Activated naive CD4-positive, alpha-beta T cell treated with anti-CD3 and anti-CD28 coated beads, Interleukin-2, amount 10 ng/mL, durations not matched to agents 7 days and 5 days (primary cell): ENCODE measurements at places on chromosomes 16 and 17.

DNA sequence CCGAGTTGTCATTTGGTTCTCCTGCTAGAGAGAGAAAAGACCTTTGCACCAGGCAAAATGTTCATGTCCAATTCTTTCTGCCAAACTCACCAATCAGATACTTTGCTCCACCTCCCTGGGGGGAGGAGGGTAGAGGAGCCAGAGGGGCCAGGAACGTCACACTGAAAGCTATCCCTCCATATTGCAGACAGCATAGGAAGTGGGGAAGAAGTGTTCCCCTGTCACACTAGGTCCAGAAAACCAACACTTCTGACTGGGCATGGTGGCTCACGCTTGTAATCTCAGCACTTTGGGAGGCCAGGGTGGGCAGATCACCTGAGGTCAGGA, 9.5 kb downstream of the HSD17B2 start:
- DNase-seq = no peak

- DNase-seq = no peak
Observed at GRCh38 chr16:11431915-11432465, 86.7 kb downstream of the RMI2 start.

DNA sequence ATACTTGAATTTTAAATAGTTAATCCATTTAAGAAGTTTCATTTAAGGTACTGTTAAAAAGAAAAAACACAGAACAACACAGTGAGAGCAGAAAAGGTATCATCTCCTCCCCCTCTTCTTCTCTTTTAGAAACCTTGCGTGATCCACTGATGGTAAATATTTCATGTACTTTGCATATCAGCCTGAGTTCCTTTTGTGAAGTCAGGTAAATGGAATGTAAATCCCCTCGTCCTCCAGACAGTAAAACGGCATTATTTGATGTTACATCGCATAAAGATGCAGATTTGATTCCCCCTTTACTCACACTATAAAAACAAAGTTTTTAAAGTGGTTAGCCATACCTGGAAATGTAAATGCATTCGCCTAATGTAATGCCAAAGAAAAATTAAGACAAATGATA, 234.4 kb downstream of the WWOX start:
- DNase-seq = no peak

DNA sequence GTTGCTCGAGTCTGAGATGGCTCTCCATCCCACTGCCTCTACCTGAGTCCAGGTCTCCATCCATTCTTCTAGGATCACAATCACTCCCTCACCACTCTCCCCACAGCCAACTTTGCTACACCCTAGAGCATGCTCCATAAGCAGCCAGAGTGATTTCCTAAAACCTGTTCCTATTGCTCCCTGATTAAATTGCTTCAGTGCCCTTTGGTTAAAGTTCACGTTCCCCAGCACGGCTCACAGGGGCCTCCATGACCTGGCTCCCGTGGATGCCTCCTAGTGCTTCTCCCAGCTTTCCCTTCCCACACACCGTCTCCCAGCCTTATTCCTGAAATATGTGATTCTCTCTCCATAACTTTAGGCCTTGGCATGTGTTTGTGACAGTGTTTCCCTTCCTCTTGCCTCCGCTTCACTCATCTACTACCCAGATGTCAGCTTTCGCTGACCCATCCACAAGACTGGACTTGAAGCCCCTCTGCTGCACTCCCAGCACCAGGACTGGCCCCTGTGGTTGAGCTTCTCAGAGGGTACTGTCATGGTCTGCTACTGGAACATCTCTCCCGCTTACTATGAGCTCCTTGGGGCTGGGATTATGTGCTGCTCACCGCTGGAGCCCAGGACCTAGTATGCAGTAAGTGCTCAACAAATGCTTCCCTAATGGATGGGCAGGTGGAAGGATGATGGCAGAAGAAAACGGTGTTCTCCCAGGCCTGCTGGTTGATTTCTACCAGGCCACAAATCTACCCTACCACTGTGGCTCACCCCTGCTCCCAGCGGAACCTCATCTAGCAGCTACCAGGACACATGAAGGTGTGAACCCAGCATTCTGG, 17.9 kb downstream of the MYO18A start:
- DNase-seq = no peak

GRCh38 chr16:67541391-67542263, 13.0 kb downstream of the RIPOR1 start:
- no peak for DNase-seq

- DNase-seq = no peak
Observed at GRCh38 chr16:83336603-83337002, 471.2 kb upstream of the HSBP1 start.

DNA sequence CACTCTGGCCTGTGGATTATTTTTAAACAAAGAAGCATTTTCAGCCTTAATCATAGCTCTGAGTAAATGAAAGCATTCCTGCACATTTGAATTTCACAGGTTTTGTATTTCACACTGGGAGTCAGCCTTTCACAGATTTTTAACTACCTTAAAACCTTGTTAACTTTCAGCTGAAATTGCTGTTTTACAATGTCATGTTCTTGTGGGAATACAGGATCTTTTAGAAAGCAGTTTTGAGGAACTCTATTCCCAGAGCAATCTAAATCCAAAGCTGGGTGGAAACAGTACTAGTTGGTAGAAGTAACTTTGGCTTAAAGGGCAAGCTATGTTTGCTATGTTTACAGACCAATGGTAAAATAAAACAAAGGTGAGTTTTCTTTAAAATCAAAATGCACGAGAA, 600.6 kb downstream of the KCNJ2 start:
- DNase-seq = no peak

DNA sequence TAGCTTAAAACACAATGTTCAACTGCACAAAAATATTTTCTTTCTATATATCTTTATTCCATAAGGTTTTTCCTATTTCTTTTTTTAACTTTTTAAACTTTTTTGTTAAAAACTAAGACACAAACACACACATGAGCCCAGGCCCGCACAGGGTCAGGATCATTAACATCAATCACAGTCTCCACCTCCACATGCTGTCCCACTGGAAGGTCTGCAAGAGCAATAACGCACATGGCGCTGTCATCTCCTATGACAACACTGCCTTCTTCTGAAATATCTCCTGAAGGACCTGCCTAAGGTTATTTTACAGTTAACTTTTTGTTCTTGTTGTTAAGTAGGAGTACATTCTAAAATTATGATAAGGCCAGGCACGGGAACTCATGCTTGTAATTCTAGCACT, 4.1 kb downstream of the CFAP20 start:
- DNase-seq = no peak

DNA sequence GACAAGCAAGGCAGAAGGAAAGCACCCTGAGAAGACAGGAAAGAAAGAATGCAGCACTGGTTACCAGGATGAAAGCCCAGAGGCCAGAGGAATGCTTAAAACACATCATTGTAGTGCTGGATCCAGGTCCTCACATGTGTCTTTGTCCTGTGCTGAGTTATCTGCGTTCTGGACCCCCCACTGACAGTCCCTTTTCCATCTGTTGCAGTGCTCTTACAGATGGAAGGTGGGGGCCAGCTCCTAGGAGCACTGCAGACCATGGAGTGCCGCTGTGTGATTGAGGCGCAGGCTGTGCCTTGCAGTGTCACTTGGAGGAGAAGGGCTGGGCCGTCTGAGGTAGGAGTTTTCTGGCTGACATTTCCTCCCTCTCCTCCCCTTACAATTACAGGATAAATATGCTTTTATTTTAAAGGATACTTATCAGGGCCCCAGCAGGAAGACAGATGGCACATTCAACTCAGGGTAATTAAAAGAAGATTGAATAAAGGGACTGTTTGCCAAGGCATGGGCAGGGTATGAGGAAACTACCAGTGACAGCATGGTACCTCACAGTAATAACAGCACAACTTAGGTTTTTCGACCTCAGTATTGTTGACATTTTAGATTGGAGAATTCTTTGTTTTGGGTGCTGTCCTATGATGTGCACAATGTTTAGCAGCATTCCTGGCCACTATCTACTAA, 3.0 kb downstream of the EME1 start:
- no peak for DNase-seq

DNA sequence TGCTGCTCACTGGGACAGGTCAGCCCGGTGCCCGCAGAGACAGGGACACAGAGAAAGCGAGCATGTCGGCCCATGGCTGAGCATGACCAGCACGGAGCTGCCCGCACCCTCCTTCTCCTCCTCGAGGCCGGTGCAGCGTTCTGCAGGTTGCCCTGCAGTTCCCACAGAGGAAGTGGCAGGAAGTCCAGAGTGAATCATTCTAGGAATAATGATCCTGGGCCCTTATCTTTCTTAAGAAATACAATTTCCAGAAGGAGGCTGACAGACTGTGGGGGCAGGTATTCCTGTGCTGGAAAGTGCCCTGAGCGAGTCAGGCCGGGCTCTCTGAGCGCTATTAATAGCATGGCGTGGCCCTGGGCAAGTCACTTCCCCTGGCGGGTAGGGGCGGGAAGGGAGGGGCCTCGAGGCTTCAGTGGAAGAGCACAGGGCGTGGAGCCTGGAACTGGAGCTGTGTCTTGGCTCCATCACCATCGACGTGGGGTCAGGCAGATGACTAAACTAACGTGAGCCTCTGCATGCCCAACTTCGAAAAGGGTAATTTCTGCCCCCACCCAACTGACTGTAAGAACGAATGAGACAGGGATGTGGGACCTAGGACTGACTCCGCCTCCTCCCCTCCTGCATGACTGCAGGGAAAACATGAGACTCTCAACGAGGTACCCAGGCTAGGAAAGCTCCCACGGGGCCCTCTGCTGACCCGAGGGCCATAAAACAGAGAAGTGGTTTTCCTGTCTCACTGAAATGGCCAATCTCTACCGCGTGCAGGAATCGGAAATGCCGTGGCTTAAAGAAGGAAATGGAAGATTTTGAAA, 9.8 kb downstream of the TMEM204 start:
- peak; percentile 68 for DNase-seq

GRCh38 chr17:35694906-35695305, 36.5 kb upstream of the RASL10B start:
- DNase-seq = no peak

DNA sequence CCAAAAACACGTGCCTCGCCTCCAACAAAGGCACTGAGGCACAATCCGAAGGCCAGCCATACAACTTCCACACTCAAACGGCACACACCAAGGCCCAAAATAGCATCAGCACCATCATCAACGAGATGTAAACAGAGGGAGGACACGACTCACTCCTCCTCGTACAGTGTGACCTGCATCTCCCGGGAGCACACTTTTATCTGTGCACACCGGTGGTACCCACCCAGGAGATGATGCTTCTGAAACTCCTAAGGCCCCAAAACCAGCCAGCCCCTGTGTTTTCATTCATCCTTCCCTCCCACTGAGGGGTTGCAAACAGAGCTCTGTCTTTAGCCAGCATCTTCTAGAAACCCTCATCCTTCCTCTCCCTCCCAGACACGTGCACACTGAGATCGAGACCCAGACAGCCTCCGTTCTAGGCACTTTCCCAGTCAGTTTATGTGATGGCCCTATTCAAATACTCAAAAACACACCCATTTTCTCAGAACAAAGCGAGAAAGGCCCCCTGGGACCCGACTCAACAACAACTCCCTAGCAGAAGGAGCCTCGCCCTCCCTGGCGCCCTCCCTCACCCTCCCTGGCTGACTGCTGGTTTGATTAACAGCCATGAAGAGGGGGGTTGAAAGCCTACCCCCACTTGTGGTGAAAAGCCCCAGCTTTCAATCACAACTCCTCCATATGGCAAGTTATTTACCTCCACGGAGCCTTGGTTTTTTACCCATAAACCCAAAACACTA, 76.3 kb downstream of the GAS7 start:
- peak; percentile 48 for DNase-seq

DNA sequence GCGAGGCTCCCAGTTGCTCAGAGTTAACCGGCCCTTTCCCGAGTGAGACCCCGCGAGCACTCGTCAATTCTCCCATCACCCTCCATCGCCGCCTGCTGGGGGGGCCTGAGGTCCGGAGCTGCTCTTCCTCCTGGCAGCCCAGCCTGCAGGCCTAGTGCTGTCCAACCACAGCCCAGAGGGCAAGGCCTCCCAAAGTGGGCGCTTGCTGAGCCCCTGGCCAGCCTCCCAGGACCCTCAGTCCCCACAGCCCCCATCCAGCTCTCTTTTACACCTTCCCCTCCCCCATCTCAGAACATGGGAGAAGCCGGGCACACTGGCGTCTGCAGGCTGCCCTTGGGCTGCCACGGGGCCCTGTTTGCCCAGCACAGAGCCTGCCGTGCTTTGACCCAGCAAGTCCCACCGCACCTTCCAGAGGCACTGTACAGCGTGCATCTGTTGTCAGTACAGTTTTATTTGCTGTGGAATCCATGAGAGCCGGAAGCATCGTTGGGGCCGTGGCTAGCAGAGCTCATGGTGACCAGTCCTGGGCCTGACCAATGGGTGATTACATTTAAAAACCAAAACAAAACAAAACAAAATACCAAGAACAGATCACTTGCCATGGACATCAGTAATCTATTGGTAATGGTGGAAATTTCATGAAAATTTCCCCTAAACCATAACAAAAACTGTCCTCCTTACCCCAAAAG, 96.1 kb upstream of the CBX4 start:
- DNase-seq = no peak

GRCh38 chr16:56340416-56340815, 84.9 kb downstream of the AMFR start:
- no peak for DNase-seq

DNA sequence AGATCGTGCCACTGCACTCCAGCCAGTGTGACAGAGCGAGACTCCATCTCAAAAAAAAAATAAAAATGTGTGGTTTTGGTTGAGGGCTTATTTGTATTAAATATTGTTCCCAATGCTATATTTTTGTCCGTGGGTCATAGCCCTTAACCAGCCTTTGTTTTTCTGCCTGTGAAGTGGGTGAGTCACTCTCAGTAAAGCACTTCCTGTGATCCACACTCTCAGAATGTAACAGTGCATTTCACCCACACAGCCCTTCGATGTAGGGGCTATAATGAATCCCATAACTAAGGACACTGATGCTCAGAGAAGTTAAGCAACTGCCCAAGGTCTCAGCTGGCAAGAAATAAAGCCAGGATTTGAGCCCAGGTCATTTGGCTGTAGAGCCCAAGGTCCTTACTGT, 34.7 kb upstream of the POLR3E start:
- DNase-seq = no peak

GRCh38 chr16:20799599-20799998, 6.7 kb downstream of the ERI2 start:
- no peak for DNase-seq

GRCh38 chr17:64355536-64356303, 34.9 kb downstream of the PECAM1 start:
- no peak for DNase-seq

DNA sequence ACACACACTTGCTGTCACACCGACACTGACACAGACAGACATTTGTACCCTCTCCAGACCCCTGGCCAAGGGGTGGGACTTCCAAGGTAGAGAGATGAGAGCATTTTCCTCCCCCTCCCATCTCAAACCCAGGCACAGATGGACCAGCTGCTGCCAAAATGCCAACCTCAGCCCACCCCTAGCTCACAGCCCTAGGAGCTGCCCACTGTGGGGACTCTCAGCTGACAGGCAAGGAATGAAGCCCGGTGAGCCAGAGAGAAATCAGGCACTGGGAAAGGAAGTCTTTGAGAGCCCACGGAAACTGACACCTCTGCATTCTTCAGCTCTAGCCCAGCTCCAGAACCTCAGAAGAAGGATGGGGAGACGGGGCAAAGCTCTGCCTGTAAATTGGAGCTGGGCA, 2.8 kb downstream of the ETV4 start:
- DNase-seq = no peak
